Activated naive CD4-positive, alpha-beta T cell treated with anti-CD3 and anti-CD28 coated beads, Interleukin-2, amount 50 U/mL, for 16 hours (primary cell): ENCODE measurements at places on chromosomes 1 and 21.

DNA sequence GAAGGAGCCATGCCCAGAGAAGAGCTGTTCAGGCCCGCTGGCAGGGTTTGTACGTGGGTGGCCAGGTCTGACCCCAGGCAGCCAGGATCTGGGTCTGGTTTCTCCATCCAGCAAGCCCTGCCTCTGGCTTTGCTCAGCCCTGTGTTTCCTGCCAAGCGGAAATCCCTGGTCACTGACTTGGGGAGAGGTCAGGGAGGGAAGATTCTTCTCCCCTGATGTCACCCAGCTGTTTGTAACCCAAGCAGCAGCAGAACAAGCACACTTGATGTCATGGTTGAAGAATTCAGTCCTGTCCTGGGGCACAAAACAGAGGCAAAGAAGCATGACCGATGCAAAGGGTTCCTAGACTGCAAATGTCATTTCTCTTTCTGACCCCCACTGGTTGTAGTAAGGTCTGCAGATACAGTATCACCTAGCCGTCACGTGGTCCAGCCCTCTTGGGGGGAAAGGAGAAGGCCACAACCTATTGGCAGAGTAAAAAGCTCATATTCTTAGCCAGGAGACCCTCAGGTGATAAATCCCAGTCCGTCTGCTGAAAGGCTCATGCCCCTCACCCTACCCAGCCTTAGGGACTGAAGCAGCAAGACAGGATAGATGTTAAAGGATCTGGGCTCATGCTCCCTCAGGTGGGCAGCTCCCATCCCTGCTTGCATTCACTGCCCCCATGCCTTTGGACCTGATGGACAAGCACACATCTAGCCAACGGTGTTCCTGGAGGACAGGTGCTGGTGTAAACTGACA lies 120.9 kb downstream of the SYT2 start:
- no peak for DNase-seq

DNA sequence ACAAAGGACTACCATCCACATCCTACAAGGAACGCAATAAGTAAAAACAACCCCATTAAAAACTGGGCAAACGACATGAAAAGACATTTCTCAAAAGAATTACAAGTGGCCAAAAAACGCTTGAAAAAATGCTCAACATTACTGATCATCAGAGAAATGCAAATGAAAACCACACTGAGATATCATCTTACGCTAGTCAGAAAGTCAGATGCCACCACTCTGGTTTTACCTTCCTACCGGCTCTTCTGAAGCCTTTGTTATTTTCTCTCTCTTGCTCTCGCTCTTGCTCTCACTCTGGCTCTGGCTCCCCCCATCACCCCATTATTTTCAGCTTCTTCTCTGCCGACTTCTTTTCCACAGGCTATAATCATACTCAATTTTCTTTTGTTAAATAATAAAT lies 38.8 kb downstream of the VPS45 start:
- no peak for DNase-seq

DNA sequence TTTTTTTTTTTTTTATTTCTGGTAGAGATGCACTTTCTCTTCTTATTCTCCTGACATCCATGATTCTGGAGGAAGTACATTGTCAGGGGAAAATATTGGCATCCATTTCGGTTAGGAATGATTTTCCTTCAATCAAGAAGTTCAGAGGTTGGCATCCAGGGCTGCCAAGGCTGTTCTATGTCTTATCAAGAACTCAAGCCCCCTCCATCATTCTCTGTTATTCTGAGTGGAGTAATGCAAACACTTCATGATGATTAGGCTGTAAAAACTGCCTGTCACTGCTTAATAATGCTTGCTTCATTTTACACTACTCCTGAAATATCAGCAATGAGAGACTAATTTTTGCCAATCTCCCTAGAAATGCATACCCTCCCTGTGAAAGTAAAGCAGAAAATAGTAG lies 417.1 kb upstream of the NFIA start:
- no peak for DNase-seq

GRCh38 chr1:84255582-84255981 lies 45.9 kb upstream of the SAMD13 start:
- DNase-seq, result no peak

DNA sequence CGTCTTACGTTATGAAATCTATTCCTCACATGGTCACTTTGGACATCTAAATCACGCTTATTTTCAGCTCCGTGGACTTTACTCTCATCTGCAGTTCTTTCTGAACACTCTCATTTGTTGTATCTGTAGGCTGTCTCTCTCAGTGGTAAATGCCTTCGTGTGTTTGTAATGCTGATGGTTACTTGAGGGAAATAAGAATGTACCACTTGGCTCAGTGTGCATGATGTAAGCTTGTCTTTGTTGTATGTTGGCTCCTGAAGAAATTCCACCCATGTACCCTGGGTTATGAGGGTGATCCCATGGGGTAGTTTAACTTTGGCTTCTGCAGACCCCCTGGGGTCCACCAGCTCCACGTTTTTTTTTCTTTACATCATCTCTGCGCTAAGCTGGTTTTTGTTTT lies 378.4 kb downstream of the SETD4 start:
- DNase-seq, result no peak

- DNase-seq, result no peak
Observed at GRCh38 chr1:184406479-184406878, 19.6 kb downstream of the C1orf21 start.

DNA sequence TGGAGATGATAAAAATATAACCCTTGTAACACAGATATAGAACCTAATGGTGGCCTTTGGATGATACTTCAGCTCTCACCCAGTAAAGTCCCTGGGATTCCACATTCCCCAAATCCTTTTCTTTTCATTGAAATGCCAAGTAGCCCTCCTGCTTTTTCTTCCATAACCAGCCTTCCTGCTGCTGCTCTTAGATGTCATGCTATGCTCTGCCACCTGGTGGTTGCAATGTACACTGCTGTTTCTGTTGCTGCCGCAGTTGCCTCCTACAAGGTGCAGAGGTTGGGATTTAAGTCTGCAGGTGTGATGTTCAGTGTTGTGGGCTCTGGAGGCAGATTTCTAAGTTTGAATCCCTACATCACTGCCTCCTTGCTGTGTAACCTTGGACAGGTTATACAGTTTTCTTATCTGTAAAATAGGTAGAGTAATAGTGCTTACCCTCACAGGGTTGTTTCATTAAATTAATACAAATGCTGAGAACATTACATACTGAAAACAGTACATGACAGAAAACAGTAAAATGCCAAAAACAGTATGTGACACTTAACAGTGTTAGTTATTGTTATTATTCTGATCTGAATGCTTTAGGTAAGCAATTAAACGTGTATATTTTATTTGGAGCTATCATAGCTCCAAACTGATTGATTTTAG lies 64.3 kb downstream of the CAMSAP2 start:
- peak; percentile 73 for DNase-seq
